Activated CD4-positive, alpha-beta T cell treated with anti-CD3 and anti-CD28 coated beads, Interleukin-2, amount 10 ng/mL, durations not matched to agents 24 days and 14 days (primary cell): ENCODE measurements at places on chromosomes 3 and 15. TPM values are rescaled to one million over a fixed set of nuclear protein-coding genes. Genes with fewer than 3 reads are reported as not detected.
A peak's percentile ranks its signal among the peaks of the same experiment; 100 is the strongest.

GRCh38 chr3:40623567-40623966 is 98.8 kb downstream of the ZNF621 start:
- peak; percentile 86 for DNase-seq

- DNase-seq: no peak
These were observed 19.9 kb downstream of the RARB start for GRCh38 chr3:25447925-25448324.

- no peak for DNase-seq
These were observed 479.5 kb upstream of the AGTR1 start for GRCh38 chr3:148218222-148218621.

GRCh38 chr3:168847291-168847883 is 751.7 kb upstream of the GOLIM4 start:
- no peak for DNase-seq

GRCh38 chr3:143173242-143173641 is 53.7 kb downstream of the CHST2 start:
- no peak for DNase-seq

- DNase-seq: no peak
These were observed 643.8 kb downstream of the SQOR start for GRCh38 chr15:46278486-46279090.

DNA sequence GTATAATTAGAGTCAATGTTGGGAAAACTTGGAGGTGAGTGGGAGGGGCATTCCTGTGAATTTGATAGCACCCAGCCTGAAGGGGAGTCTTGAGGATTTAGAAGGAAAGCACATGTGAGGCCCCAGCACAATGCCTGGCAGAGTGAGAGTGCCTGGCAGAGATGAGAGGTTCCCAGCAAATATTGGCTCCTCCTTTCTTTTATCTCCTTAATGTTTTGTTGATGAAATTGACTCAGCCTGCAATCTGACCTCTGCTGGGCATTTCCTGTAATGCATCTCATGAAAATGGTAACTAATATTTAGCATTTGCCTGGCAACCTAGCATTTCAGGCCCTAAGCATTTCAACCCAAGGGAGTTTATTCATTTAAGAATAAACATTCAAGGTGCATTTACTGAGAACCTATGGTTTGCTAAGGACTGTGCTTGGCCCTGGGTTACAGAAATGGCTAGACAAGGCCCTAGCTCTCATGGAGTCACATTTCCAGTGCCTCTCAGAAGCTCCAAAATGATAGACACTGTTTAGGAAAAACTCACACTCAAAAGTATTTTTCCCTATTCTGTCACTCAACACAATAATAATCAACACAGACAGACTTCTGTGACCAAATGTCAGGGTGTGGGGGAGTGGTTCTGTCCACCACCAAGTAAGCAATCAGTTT is 19.0 kb downstream of the PDHB start:
- peak; percentile 89 for DNase-seq

DNA sequence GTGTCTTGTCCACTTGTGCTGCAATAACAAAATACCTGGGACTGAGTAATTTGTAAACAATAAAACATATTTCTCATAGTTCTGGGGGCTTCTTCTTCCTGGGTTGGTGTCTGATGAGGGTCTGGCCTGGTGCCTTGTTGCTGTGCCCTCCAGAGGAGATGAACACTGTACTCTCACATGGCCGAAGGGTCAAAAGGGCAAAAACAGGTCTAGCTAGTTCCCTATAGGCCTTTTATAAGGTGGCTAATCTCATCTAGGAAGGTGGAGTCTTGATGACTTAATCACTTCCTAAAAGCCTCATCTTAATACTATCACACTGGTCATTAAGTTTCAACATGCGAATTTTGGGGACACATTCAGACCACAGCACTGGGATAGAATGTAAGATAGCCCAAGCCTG is 228.4 kb downstream of the TLE3 start:
- DNase-seq: no peak

GRCh38 chr15:84886211-84886983 is 1.9 kb downstream of the SLC28A1 start:
- DNase-seq: no peak

DNA sequence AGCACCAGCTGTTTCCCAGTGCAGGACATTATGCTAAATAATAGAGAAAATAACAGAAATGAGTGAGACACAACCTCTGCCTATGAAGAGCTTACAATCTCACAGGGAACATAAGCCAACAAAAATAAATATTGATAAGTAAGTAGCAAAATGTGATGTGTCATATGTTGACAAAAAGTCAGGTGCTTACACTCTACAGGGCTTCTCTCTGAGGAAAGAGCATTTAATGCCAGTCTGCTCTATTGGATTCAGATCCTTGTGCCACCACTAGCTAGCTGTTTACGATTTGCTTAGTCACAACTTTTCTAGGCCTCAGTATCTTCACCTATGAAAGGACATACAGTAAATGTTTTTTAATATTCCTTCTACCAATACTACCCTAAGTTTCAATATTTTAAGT is 500.9 kb upstream of the NAALADL2 start:
- DNase-seq: no peak

DNA sequence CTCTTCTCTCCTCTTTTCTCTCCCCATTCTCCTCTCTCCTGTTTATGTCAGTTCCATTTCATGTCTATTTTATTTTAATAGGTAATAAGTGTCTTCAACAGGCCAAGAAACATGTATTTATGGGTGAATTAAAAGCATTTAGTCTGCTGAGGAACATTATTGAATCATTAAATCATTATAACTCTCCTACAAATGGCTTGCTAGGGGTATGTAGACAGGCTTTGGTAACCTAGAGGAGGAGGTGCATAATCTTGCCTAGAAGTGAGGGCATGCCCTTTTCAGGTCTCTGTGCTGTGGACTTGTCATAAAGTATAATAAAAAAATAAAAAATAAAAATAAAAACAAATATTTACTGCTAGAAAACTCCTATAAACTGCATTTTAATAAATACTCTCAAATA is 88.9 kb upstream of the SNTN start:
- DNase-seq: no peak

GRCh38 chr3:148379763-148380382 is 317.8 kb upstream of the AGTR1 start:
- no peak for DNase-seq

- DNase-seq: peak; percentile 89
These were observed 10.6 kb upstream of the LEO1 start for GRCh38 chr15:51982013-51982769.

- DNase-seq: no peak
These were observed 1.1 kb downstream of the MITF start for GRCh38 chr3:69740103-69741021.

DNA sequence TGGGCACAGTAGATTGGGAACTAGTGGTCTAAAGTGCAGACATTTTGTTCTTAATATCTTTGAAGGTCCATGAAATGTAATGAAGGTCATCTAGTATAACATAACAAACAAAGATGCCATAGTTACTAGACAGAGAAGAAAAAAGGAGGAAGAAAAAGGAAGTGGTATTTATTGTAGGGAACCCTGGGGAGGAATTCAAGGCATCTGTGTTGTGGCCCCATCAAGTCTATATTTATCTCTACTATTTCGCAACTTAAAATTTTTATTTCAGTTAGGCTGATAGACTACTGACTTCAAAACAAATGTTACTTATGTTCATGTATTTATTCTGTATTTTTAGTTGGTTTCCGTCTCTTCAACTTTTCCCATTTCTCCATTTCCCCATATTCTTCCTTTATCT is 48.9 kb upstream of the ZDHHC23 start:
- no peak for DNase-seq

DNA sequence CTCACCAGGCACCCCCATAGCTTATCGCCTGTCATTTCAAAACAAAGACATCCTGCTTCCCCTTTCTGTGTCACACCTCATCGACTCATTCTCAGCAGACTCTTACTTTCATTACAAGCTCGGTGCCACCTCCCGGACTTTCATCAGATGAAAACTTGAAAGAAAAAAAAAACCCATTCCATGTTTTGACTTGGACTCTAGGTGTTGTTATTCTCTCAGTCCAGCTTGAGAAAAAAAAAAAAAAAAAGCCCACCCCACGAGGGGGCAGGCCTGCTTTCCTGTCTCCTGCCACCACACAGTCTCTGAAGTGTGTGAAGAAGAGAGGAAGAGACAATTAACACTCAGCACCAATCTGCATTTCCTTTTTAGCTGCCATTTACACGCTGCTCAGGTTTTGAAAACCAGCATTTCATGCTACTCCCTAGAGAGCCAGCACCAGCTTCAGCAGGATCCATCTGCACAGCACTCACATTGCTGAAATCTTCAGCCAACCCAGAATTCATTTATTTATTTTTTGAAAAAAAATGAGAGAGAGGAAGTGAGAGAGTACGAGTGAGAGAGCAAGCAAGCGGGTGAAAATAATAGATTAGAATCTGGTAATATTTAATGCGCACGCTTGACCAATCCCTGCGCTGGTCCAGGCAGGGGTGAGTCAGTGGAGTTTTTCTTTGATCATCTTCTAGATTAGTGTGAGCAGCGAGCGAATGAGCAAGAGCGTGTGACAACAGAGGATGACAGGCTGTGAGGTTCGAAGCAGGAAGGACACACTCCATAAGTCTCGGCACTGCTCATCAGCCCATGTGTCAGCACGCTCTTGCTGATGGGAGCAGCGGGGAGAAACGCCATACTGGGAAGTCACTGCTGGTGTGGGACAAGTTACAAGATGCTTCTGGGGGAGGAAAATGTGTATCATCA is 23.5 kb downstream of the ZNF80 start:
- peak; percentile 89 for DNase-seq

GRCh38 chr3:32952369-32953077 is 1.1 kb downstream of the CCR4 start:
- DNase-seq: no peak

GRCh38 chr15:70355275-70355795 is 257.6 kb upstream of the TLE3 start:
- DNase-seq: no peak

ILDR1 gene
- total RNA-seq: 0.16 and 0.17 TPM in 2 replicates

SPSB4 gene
- total RNA-seq: 0.07 TPM in 1 of 2 replicates, not detected in the other

SIDT1 gene
- total RNA-seq: 8.5 and 11.5 TPM in 2 replicates

MRPL46 gene
- total RNA-seq: 49.1 and 51.9 TPM in 2 replicates

DUOX2 gene
- 0.05 TPM in 1 of 2 replicates, not detected in the other for total RNA-seq

BUB1B gene
- total RNA-seq: 69.3 and 73.1 TPM in 2 replicates

POTEB2 gene
- total RNA-seq: not detected in 2 replicates

SH2D7 gene
- total RNA-seq: not detected in 2 replicates

NPAP1 gene
- total RNA-seq: not detected in 2 replicates

ANKRD34C gene
- total RNA-seq: not detected in 2 replicates

PRC1 gene
- 85.0 and 86.2 TPM in 2 replicates for total RNA-seq
